Stimulated activated CD4-positive, alpha-beta T cell treated with anti-CD3 and anti-CD28 coated beads, TNF-alpha, amount 100 ng/mL, for 4 hours (primary cell): ENCODE measurements at places on chromosomes 3 and 15.

DNA sequence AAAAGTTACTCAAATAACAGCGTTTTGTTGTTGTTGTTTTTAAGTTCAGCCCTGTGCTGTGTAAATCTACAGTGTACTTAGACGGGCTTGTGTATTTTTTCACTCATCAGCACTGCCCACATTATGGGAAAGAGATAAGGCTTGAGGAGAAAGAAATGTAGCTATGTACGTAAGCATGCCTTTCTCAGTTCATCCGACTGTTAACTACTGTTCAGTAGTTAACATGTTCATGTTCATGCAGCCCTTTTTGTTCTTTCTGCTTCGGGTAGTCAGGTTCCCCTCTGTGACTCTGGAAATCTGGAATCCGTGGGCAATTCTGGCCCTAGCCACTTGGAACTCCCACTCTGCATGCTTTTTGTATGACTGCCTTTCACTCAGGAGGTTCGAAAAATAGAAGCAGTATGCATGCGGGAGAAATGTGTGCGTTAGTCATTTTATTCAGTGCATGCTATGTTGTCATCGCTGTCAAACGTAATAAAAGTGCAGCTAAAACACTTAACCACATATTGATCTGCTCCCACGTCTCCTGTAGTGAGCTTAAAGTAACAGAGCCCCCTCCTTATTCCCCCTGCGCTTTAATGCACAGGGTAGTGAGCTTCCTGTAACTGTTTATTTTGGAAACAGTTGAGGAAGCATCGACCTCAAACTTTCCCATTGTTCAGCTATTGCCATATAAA, 283.1 kb upstream of the NR2F2 start:
- no peak for DNase-seq

- no peak for DNase-seq
These were observed 205.9 kb upstream of the LINGO1 start for GRCh38 chr15:77838595-77838994.

DNA sequence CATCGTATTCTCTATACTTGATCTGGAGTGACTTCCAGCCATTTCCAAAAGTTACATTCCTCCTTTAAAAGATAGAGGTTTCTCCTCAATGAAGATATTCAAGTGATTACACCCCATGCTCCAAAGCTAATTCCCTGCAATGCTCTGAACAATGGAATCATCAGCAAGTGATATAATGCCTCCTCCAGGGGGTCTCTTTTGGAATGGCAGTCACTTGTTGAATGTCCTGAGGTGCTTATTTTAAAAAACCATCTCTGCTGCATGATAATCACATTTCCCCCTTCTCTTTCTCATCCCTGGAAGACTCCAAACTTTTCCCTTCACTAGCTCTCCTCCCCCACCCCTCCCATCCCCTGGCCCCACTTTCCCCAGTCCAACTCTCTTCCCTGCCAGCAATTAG, 2.6 kb downstream of the LHFPL4 start:
- DNase-seq, result no peak

GRCh38 chr3:130662501-130662996, 84.1 kb downstream of the PIK3R4 start:
- DNase-seq, result no peak

- no peak for DNase-seq
These were observed 59.8 kb upstream of the SGO1 start for GRCh38 chr3:20245781-20246180.

DNA sequence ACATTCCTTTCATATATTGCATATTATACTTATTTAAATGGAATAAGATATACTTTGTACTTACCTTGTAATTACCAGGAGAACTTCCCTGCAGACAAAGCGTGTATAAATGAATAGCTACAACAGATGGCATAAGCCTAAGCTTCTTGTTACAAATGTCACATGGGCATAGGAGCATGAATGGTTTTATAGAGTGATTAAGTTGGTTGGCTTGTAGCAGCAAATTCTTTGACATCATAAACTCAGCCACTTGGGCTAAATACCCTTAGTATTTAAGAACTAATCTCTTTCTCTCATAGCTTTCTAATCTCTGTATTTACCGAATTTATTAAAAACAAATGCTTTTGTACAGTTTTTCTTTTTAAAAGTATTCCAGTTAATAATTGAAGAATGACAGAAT, at the start of gene UBAP1L:
UBAP1L (minus strand) TSS at position 115 of the 400 bp plus-strand sequence. CDS start 8,985 bp downstream, outside the sequence.
- no peak for DNase-seq

DNA sequence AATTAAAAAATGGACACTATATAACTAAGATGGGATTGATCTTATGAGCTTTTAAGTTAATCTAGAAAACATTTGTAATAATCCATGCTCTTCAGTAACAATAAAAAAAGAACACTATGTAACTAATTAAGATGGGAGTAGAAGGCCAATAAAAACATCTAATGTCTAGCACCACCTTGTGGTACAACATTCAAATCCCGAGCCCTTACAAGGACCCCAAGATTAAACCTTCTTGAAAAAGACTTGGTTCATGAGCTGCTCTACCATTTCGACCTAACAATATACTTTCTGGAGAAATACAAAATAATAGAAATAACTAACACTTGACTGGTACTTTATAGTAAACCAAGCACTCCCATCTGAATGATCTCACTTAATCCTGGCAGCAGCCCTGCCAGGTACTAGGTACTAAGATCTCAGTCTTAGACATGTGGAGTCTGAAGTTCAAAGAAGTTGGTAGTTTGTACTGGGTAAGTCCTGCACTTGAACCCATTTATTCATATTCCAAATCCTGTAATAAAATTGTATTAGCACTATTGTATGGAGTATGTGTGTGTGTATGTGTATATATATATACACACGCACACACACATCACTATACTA, 21.8 kb downstream of the METTL6 start:
- no peak for DNase-seq

GRCh38 chr15:60228101-60228500, 169.7 kb downstream of the ANXA2 start:
- DNase-seq, result no peak

DNA sequence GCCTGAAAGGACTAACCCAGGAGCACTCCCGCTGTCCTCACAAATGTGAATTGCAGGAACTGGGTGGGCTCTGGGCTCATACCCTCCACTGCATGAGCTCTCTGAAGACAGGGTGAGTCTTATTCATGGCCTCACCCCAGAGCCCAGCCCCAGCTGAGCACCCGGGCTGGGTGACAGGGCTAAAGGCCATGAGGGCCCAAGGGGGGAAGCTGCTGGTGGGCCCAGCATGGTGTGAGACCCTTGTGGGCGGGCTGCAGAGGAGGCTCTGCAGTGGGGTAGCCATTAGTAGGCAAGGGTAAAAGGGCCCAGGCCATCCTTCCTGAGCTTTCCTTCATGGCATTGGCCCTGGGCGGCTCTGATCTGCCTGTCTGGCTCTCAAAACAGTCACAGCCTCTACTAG, 30.3 kb downstream of the SRPRB start:
- no peak for DNase-seq

GRCh38 chr3:69865925-69866679, 126.8 kb downstream of the MITF start:
- no peak for DNase-seq

- no peak for DNase-seq
These were observed 239.9 kb upstream of the ATP10A start for GRCh38 chr15:26103002-26103404.

DNA sequence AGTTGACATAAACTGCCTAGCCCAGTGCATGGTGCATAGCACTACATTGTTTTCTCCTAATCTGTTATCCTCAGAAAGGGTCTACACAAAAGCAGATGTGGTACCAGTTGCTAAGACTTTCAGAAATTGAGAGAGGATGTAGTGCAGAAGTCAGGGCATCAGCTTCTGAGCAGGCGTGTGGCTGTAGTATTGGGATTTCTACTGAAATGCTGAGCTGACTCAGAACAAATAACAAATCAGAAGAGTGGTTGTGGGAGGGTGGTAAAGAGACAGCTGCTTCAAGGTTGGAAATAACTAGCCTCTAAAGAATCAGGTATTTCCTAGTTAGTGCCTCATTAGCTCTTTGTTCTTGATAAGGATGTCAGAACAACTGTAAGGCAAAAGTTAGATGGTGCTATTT, 161.3 kb downstream of the AKAP13 start:
- DNase-seq, result no peak
